Osteoblast (primary cell): ENCODE measurements at places on chromosomes 6 and 20. TPM values are rescaled to one million over a fixed set of nuclear protein-coding genes. Genes with fewer than 3 reads are reported as not detected.

The RAB32 gene
- 115 and 131 TPM in 2 replicates for total RNA-seq

The COL11A2 gene
- total RNA-seq: 1.8 TPM in 2 replicates

The COL21A1 gene
- total RNA-seq: 8.0 and 19.2 TPM in 2 replicates

The ZBTB2 gene
- 7.1 and 8.7 TPM in 2 replicates for total RNA-seq

The CST4 gene
- not detected in 2 replicates for total RNA-seq

The KHDRBS2 gene
- not detected in 2 replicates for total RNA-seq

The MEP1A gene
- not detected in 2 replicates for total RNA-seq

DNA sequence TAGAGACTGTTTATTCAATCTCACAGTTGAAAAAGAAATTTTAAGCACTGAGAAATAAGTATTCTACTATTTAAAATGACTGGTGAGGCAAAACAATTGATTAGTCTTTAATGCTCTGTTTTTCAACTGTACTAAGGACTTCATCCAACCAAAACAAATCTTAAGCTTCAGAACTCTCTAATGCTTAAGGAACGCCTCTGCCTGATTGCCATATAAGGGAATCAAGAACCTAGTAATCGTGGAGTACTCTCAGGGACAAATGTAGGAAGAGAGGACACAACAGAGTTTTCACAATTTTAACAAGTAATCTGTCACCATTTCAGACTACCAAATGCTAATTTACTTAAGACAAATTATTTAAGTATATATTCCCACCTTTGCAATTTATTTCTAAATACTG, 16.1 kb downstream of the FBXO30 start:
- peak; percentile 44 for DNase-seq
- H3K4me1 ChIP-seq: no peaks in the 10 kb centered on the region
- peaks cover 7% of the 10 kb centered on the region for H3K36me3 ChIP-seq
- no peak overlapping the region for H3K4me3 ChIP-seq

- H3K4me3 ChIP-seq: no peak overlapping the region
- DNase-seq: no peak
- peaks cover 3% of the 10 kb centered on the region for H3K27me3 ChIP-seq
These were observed 168.3 kb upstream of the ECI2 start for GRCh38 chr6:4303638-4304037.

GRCh38 chr20:37734228-37734985, 40.6 kb downstream of the CTNNBL1 start:
- peak overlapping the region; percentile 73 for H3K27ac ChIP-seq
- H3K4me3 ChIP-seq: peak overlapping the region; percentile 36
- no peaks in the 10 kb centered on the region for H3K27me3 ChIP-seq

- H3K27me3 ChIP-seq: no peaks in the 10 kb centered on the region
- H3K36me3 ChIP-seq: no peaks in the 10 kb centered on the region
- no peak for DNase-seq
- H3K4me3 ChIP-seq: no peak overlapping the region
- H3K27ac ChIP-seq: no peak overlapping the region
These were observed 112.7 kb upstream of the TNFAIP3 start for GRCh38 chr6:137754366-137754765.

DNA sequence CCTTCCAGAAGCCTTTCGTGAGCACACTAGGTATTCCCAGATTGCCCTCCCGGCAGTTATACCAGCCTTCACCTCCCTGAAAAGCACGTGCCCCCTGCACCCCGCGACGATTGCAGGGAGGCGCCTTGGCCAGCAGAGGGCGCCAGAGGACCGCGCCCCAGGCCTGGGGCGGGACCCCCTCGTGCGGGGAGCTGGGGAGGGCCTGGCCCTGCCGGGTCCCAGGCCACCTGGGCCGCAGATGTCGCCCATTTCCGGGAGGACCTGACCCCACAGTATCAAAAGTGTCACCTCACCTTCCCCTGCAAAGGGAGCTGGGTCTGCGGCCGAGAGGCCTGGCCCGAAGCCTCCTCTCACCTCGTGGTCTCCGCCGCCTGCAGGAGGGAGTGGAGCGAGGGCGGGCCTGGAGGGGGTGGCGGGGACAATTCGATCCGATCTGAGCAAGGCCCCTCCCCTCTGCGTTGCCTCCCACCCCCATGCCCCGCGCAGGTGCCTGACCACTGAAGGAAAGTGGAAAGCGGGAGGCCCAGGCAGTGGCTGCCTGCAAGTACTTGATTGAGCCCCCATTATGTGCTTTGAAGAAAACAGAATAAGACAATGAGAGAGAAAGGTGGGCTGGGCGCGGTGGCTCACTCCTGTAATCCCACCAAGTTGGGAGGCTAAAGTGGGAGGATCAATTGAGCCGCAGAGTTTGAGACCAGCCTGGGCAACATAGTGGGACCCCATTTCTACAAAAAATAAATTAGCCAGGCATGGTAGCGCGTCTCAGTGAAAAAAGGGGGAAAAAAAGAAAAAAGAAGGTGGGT, 3.5 kb upstream of the SNAI1 start:
- H3K4me1 ChIP-seq: peaks cover 19% of the 10 kb centered on the region
- H3K27me3 ChIP-seq: no peaks in the 10 kb centered on the region
- no peak overlapping the region for H3K27ac ChIP-seq
- DNase-seq: peak; percentile 96
- H3K36me3 ChIP-seq: peaks cover 3% of the 10 kb centered on the region

DNA sequence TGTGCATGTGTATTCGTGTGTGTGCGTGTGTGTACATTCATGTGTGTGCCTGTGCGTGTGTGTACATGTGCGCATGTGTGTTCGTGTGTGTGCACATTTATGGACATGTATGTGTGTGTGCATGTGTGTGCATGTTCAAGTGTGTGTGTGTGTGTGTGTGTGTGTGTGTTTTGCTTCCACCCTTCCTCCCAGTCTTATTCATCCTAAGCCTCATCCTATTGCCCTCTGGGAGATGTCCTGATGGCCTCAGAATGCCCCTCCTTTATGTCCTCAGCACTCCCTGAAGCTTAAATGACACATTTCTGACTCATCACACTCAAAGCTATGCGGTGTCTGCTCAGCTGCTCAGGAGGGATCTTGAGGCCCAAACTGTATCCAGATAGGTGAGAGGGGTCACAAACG, 76.6 kb upstream of the CCDC167 start:
- H3K4me1 ChIP-seq: peaks cover 10% of the 10 kb centered on the region
- peaks cover 7% of the 10 kb centered on the region for H3K27me3 ChIP-seq
- H3K36me3 ChIP-seq: no peaks in the 10 kb centered on the region
- peak; percentile 92 for DNase-seq

DNA sequence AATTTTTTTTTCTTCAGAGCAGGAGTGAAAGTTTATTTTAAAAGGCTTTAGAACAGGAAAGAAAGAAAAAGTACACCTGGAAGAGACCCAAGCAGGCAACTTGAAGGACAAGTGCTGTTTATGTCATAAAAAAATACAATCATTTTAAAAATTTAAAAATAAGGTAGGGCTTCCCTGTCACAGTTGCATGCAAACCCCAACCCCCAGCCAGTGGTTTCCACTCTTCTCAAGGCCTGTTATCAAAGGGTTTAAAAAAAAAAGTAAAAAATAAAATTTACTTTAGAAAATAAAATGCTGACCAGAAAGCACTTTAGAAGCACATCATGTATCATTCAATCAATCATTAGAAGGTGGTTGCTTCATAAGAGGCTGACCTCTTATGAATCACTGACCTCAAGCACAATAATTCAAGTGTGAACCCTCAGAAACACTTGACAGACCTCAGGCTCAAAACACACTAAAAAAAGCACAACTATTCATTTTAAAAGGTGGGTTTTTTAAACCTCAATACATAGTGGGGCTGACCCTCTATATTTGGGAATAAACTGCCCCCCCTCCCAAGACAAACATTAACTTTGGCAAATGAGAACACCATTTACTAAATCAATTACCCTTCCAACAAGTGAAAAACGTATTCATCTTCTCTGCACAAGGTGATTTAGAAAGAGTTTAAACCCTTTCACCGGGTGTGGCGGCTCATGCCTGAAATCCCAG, 15.6 kb downstream of the ILRUN start:
- peak; percentile 86 for DNase-seq
- no peak overlapping the region for H3K27ac ChIP-seq
- no peaks in the 10 kb centered on the region for H3K36me3 ChIP-seq

DNA sequence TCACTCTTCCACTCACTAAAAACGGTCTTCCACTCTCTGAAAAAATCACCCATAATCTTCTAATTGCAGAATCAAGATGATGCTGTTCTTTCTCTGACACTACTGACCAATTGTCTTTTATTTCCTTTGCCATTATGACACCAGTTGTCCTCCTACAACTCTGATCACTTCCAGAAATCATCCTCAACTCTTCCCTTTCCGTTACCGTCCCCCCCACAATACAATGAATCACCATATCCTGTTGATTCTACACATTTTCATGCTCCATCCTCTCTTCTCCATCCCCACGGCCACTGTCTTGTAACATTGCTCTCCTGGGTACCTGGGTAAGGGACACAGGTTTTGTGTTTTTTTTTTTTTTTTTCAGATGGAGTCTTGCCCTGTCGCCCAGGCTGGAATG, 2.5 kb upstream of the PPP2R5D start:
- H3K27ac ChIP-seq: no peak overlapping the region
- H3K27me3 ChIP-seq: no peaks in the 10 kb centered on the region
- DNase-seq: no peak
- no peak overlapping the region for H3K4me3 ChIP-seq
- H3K36me3 ChIP-seq: no peaks in the 10 kb centered on the region
- H3K4me1 ChIP-seq: peaks cover 37% of the 10 kb centered on the region

- DNase-seq: no peak
- no peaks in the 10 kb centered on the region for H3K36me3 ChIP-seq
- no peaks in the 10 kb centered on the region for H3K27me3 ChIP-seq
- H3K4me3 ChIP-seq: no peak overlapping the region
- no peaks in the 10 kb centered on the region for H3K4me1 ChIP-seq
- H3K27ac ChIP-seq: no peak overlapping the region
These were observed 122.6 kb upstream of the NOX3 start for GRCh38 chr6:155578251-155578650.

DNA sequence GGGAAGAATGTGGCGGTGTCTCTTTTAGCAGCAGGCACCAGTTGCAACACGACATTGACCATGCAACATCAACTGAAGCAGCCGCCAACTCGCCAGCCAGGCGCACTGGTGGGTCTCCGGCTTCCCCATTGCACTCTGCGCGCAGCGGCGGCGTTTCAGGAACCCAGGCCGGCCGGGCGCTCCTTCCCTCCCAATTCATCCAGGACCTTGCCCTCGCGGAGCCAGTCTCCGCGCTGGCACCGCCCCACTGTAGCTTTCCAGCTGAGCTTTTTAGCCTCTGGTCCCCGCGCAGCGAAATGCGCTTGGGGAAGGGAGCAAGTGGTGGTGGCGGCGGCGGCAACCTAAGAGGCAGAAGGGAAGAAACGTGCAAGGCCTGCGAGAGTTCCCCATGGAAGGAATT, 297.9 kb upstream of the RIMS1 start:
- H3K4me3 ChIP-seq: peak overlapping the region; percentile 21
- H3K27ac ChIP-seq: no peak overlapping the region
- no peaks in the 10 kb centered on the region for H3K4me1 ChIP-seq
- DNase-seq: no peak
- H3K27me3 ChIP-seq: no peaks in the 10 kb centered on the region

DNA sequence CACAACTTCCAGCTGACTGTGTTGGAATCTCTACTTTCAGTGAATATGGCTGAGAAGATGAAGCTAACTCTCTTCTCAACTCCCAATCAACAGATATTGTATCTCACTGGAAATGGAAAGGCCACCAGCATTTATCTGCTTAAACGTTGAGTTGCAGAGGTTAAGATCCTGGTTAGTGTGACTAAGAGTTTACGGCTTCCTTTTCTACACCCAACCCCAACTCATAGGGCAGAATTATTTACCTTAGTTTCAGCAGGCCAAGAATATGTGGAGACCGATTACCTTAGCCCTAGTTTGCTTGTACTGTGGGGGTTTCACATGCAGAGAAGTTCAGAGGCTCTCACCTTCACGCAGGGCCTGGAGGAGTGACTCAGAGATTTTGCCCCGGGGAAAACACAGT, 1026.6 kb downstream of the EYS start:
- H3K36me3 ChIP-seq: no peaks in the 10 kb centered on the region
- H3K27me3 ChIP-seq: no peaks in the 10 kb centered on the region
- no peaks in the 10 kb centered on the region for H3K4me1 ChIP-seq
- no peak overlapping the region for H3K4me3 ChIP-seq
- no peak overlapping the region for H3K27ac ChIP-seq

GRCh38 chr6:170438402-170438753, 114.7 kb downstream of the PSMB1 start:
- H3K4me1 ChIP-seq: peaks cover 13% of the 10 kb centered on the region
- H3K36me3 ChIP-seq: no peaks in the 10 kb centered on the region
- no peaks in the 10 kb centered on the region for H3K27me3 ChIP-seq
- peak overlapping the region; percentile 81 for H3K27ac ChIP-seq
- peak overlapping the region; percentile 54 for H3K4me3 ChIP-seq
- DNase-seq: peak; percentile 99

GRCh38 chr20:59135093-59135492, 28.5 kb upstream of the ZNF831 start:
- no peak overlapping the region for H3K4me3 ChIP-seq
- H3K27me3 ChIP-seq: no peaks in the 10 kb centered on the region
- no peaks in the 10 kb centered on the region for H3K36me3 ChIP-seq
- no peak overlapping the region for H3K27ac ChIP-seq
- DNase-seq: no peak

- no peaks in the 10 kb centered on the region for H3K36me3 ChIP-seq
- H3K27me3 ChIP-seq: no peaks in the 10 kb centered on the region
- no peaks in the 10 kb centered on the region for H3K4me1 ChIP-seq
- no peak overlapping the region for H3K27ac ChIP-seq
These were observed 22.9 kb upstream of the PAX1 start for GRCh38 chr20:21682521-21682954.

- peaks cover 27% of the 10 kb centered on the region for H3K4me1 ChIP-seq
- H3K27me3 ChIP-seq: no peaks in the 10 kb centered on the region
- peaks cover 15% of the 10 kb centered on the region for H3K36me3 ChIP-seq
- no peak overlapping the region for H3K4me3 ChIP-seq
These were observed 20.2 kb downstream of the LEMD2 start for GRCh38 chr6:33768644-33769120.

DNA sequence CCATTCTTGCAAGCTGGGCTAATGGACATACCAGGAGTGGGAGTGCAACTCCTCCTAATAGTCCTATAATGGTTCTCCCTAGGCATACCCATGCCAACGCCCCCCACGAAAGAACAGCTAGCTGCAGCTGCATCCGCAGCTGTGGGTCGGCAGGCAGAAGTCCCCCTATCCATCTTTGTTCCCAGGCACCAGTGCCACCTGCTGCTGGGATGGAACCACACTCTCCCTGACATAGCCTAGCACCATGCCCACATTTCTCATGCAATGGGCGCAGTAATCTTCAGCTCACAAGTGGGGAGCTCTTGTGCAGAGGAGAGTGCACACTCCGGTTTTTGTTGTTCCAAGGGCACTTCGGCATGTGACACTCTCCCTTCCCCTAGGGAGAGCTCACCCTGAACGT, 567.8 kb downstream of the GRIK2 start:
- no peaks in the 10 kb centered on the region for H3K4me1 ChIP-seq
- DNase-seq: no peak
- H3K27ac ChIP-seq: no peak overlapping the region

- no peak for DNase-seq
- H3K36me3 ChIP-seq: no peaks in the 10 kb centered on the region
- H3K4me1 ChIP-seq: no peaks in the 10 kb centered on the region
- H3K4me3 ChIP-seq: no peak overlapping the region
- H3K27me3 ChIP-seq: no peaks in the 10 kb centered on the region
These were observed 35.9 kb upstream of the MYLIP start for GRCh38 chr6:16092990-16093389.
